ENCODE measurements at places on chromosomes 7 and 10.
A peak's percentile ranks its signal among the peaks of the same experiment; 100 is the strongest.

GRCh38 chr7:94216944-94217461 lies 177.7 kb upstream of the COL1A2 start:
- no peak for DNase-seq

DNA sequence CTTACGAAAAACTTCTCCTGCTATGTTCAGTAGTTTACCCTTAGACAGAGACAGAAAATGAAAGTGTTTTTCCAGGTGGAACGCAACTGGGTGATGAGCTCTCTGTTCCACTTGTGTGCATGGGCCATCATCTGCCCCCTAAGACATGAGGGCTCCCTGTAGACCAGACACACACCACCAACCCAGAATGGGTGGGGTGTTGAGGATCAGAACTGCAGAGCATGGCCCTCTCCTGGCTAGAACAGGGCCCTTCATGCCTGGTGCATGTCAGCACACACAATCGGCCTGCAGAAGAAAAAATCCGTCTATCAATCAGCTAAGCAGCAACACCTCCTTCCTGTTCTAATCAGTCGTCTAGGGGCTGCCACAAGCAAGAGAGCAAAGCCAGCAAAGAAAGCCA lies 186.2 kb upstream of the INHBA start:
- no peak for DNase-seq

DNA sequence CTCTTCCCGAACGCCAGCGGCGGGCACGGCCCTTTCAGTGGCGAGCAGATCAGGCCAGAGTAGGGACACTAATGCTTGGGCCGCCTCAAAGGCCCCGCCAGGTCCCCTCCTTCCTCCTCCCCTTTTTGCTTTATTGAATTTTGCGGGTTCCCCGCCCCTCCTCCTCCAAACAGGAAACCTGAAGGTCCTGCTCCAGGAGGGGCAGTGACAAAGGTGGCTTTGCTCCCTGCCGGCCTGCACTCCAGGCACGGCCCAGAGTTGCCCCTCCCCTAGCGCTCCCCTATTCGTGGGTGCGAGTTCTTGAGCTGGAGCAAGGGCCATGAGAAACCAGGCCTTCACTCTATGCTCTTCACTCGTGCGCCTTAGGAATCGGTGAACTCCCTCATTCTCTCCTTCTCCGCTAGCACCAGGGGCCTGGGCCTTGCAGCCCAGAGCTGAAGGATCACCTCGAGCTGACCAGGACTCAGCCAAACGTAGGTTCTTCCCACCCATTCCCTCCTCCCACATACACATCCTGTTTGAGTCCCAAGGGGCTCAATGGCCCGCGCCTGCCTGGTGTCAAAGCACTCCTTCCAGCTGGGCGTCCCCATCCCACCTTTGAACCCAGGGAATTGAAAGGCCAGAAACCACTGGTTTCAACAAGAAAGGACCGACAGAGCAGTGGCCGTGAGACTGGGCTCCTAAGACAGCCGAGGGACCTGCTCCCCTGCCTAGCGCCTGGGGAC lies 619 bp upstream of the HOXA6 start:
- no peak for DNase-seq

- no peak for DNase-seq
Measured at GRCh38 chr10:124380256-124380995, 38.3 kb downstream of the OAT start.

GRCh38 chr10:96255549-96256333 lies 15.6 kb downstream of the BLNK start:
- DNase-seq, result no peak

- no peak for DNase-seq
Measured at GRCh38 chr10:106038246-106038645, 1126.3 kb downstream of the SORCS1 start.

GRCh38 chr7:74228951-74229900 lies 19.4 kb downstream of the LAT2 start:
- DNase-seq, result no peak

GRCh38 chr10:79188154-79188965 lies 119.6 kb downstream of the ZMIZ1 start:
- no peak for DNase-seq

DNA sequence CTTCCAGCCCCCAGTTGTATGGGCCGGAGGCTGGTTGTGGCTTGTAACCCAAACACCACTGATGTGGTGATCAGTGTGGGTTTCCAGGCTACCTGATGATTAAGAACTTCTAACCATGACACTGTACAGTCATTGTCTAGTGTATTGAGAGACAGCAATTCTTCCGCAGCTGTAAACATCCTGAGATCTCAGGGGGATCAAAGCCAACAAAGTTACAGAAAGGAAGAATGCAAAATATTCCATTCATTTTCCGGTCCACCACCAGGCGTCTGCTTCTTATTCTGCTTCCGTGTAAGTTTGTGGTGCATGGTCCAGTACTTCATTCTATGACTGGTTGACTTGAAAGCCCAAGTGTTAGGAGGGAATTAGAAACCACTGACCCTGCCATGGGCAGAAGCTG lies 10.3 kb upstream of the GLI3 start:
- peak; percentile 91 for DNase-seq

- no peak for DNase-seq
Measured at GRCh38 chr7:12235970-12236369, 24.9 kb downstream of the TMEM106B start.

GRCh38 chr10:93844979-93845626 lies 48.7 kb upstream of the SLC35G1 start:
- DNase-seq, result no peak

GRCh38 chr7:152590481-152590880 lies 85.5 kb downstream of the XRCC2 start:
- no peak for DNase-seq

DNA sequence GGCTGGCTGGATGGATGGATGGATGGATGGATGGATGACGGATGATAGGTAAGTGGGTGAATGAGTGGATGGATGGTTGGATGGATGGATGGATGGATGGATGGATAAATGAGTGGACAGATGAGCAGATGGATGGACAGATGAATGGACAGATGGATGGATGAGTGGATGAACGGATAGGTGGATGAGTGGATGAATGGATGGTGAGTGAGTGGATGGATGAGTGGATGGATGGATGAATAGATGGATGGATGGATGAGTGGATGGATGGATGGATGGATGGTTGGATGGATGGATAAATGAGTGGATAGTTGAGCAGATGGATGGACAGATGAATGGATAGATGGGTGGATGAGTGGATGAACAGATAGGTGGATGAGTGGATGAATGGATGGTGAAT lies 340.7 kb upstream of the AUTS2 start:
- no peak for DNase-seq

DNA sequence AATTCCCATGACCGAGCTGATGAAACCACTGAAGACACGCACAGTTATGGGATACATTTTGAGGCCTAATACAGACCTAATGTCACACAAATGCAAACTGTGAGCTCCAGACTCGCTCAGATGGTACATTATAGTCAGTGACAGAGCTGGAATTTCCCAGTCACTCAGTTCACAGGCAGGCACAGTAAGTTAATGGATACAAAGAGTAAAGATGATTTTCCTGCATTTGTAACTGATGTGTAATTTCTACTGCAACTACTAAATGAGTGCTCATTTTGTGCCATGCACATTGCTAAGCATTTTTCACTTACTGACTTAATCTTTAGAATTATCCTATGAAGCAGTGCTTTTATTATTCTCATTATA lies 56.5 kb downstream of the ENO4 start:
- DNase-seq, result no peak

GRCh38 chr7:12401538-12402364 lies 1.9 kb downstream of the VWDE start:
- DNase-seq, result no peak

- DNase-seq, result no peak
Measured at GRCh38 chr7:63899691-63900393, 98.8 kb upstream of the ZNF722 start.

DNA sequence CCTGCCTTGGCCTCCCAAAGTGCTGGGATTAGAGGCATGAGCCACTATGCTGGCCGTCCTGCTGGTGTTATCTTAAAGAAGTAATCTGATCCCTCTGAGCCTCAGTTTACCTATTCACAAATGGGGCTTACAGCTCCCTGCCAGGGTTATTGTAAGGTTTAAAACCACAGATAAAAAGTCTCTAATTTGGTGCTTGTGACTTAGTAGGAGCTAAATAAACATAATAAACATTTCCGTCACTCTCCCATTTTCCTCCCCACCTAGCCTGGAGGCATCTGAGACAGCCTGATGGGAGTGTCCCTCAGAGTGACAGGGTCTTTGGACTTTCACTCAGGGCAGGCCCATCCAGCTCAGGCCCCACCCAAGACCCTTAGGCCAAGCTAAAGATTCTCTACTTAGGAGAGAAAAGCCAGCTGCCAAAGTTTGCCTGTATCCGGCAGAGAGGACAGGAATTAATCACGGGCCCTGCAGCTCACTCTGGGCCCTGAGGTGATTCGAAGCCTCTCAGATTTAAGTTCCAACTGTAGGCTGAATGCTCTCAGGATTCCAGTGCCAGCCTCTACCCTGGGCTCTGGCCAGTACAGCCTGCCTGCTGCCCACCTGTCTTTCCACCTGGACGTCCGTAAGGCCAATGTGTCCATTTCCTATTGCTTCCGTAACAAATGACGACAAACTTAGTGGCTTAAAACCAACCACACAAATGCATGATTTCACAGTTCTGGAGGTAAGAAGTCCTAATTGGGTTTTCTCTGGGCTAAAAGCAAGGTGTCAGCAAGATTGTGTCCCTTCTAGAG lies 21.8 kb upstream of the DUSP5 start:
- no peak for DNase-seq

GRCh38 chr10:127720142-127720541 lies 16.8 kb upstream of the FOXI2 start:
- DNase-seq, result no peak

DNA sequence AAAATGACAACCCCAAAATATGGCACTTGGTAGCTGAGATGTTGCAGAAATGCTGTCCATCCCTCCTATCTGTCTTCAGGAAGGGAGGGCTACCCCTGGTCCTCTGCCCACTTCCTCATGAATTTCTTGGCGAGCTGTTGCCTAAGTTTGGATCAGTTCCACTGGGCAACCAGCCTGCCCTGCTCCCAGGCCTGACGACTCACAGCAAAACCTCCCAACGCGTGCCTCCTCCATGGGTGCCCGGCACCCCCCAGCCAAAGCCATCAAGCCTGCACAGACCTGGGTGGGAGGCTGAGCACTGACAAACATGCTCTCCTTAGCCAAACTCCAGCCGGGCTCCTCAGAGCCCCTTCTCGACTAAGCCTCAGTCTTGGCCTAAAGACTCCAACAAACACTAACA lies 8.9 kb downstream of the VSTM4 start:
- peak; percentile 22 for DNase-seq

DNA sequence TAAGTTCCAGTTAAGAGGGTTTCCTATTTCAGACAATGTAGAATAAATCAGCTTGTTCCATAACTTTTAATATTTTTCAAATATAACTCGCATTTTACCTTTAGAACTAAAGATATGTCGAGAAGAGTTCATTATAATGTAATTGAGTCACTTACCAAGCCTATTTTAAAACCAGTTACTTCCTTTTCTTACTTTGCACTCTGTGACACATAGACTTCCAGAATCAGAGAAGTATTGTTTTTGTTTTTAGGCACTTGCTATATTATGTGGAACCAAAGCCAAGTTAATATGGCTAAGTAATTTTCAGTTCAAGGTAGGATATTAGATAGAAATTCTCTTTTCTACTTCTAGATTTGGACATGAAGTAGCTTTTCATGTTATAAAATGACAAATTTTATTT lies 182.7 kb upstream of the PRPS1L1 start:
- DNase-seq, result no peak

GRCh38 chr7:93148144-93148543 lies at the start of gene SAMD9L:
TSS of gene SAMD9L (minus strand) at chr7:93148385. CDS start at chr7:93135971, 12,414 bp downstream.
- DNase-seq, result peak; percentile 14

DNA sequence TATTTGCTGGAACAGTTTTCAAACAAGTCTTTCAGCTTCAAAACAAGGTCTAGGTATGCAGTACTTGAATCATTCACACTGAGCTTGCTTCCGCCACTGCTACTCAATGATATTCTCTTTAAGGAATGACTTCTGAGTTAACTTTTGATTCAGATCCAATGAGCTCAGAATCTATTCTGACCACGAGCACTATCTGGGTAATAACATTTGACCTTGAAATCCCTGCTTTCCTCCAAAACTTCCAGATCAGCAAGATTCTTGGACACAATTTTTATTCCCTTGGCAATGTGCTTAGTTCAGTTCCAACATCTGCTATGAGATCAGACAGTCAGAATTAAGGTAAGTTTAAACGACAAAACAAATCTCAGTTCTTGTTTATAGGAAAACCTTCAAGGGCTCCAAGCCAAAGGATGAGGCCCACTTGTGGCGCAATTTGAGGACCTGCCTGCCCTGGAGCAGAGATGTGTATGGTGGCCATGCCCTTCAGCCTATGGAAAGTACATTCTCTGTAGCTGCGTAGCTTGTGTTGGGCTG lies 87.2 kb downstream of the RNF216 start:
- DNase-seq, result peak; percentile 95

GRCh38 chr10:28060031-28060607 lies 61.2 kb upstream of the ODAD2 start:
- no peak for DNase-seq

GRCh38 chr10:82313401-82313800 lies 438.4 kb downstream of the NRG3 start:
- DNase-seq, result no peak

DNA sequence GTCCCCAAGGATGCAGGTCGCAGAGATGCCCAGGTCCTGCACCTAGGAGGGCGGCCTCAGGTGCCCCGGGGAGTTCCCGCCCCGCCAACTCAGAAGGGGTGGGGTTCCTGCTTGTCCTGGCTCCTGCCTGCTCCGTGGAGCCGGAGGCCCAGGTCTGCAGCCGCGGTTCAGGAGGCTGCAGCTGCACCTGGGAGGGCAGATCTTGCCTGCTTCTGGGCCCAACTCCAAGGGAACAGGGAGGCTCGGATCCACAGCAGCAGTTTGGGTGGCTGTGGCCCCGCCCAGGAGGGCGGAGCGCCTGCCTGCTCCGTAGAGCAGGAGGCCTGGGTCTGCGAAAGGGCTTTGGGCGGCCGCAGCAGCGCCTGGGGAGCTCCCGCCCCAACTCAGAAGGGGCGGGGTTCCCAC lies 108.2 kb upstream of the EGR2 start:
- no peak for DNase-seq

DNA sequence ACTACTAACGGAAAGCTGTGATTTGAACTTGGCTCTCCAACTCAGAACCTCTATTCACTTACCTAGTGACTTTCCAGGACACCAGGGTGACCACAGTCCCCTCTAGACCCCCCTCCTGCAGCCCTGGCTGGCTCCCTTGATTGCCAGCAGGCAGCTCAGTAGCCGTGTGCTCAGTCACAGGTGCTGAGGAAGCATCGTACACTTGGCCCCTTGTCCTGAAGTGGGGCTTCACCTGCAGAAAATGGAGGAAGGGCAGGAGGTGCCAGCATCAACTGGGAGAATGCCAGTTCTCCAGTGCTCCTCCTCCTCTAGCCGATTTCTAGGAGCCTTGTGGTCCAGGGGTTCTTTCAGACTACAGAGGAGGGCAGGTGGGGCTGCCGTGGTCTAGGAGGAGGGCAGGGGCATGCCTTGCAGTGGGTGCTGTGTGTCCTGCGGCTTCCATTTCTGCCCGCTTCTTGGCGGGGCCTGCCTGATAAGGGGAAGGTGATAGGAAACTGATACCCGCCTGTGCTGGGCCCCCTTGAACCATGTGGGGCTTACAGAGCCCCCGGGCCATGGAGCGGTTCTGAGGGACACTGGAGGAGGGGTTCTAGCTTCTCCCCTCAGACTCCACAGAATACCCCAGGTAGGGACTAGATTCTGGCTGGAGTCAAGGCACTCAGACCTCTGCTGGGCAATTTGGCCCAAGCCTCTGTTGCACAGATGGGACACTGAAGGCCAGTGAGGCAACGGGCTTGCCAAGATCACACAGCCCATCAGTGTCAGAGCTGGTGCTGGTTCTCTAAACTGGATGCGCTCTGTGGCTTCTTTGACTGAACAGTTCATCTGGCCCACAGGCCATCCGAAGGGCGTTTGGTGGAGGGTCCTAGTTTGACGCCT lies 14.0 kb downstream of the FAM241B start:
- DNase-seq, result no peak
